ENCODE measurements at places on chromosomes 13 and 19.

DNA sequence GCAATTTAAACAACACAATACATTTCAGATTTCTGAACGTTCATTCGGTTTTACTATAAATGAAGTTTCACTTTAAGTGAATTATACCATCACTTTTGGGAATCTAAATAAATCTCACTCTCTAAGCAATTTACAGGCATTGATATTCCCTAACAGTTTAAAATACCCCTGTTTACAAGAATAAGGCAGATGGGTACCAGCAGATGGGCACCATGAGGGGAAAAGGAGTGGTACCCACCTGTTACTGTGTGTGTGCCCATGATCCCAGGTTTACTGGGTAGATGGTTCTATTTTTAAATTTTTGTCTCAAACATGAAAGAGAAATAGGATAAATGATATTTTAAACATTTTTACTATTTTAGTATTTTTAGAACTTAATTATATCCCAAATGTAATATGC is 212.9 kb downstream of the PCDH9 start:
- no peak for DNase-seq

GRCh38 chr19:51327066-51328001 is 14.6 kb downstream of the VSIG10L start:
- peak; percentile 28 for DNase-seq

DNA sequence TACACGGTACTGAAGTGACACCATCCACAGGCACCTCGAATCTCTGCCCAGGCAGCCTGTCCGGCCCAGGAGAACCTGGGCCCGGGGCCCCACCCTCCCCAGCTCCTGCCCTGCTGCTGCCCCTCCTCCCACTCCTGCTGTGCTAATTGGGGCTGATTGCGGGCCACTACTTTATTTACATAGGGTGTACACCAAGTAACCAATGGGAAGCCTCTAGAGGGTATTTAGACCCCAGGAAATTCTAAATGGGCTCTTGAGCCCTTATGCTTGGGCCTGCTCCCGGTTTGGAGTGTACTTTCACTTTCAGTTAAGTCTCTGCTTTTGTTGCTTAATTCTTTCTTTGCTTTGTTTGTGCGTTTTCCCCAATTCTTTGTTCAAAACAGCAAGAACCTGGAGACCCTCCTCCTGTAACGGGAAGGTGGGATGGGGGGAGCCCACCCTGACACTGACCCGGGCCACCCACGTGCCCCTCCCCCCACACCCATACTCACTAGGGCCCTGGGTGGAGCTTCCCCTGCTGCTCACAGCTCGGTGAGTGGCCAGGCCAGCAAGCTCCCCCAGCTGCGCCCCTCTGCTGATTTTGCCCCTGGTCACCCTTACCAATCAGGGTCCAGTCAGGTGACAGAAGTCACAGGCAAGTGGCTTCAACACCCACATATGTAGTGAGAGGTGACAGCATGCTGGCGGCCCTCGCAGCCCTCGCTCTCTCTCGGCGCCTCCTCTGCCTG is 9.4 kb downstream of the SCGB2B2 start:
- no peak for DNase-seq

DNA sequence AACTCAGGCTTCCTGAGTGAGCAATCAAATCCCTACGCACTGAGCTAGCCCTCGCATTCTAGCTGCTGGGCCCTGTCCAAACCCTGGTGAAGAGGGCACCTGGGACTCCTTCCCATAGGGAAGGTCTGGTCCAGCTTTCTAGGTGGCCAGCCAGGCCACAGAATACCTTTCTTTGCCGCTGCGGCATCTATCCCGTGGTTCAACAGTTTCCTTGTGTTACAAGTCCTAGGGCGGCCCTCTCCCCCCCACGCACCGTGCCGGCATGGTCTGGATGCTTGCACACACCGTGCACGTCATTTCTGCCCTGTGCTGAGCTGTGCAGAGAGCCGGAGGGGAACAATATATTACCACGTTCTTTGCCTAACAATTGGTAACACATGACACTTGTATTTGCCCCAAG is 164.6 kb upstream of the TSHZ3 start:
- no peak for DNase-seq

- DNase-seq = no peak
Measured at GRCh38 chr13:20146381-20146780, 14.5 kb downstream of the GJA3 start.

GRCh38 chr19:51100601-51101000 is 7.6 kb downstream of the CTU1 start:
- DNase-seq = no peak

- no peak for DNase-seq
Measured at GRCh38 chr13:71590654-71591148, 276.3 kb downstream of the DACH1 start.

DNA sequence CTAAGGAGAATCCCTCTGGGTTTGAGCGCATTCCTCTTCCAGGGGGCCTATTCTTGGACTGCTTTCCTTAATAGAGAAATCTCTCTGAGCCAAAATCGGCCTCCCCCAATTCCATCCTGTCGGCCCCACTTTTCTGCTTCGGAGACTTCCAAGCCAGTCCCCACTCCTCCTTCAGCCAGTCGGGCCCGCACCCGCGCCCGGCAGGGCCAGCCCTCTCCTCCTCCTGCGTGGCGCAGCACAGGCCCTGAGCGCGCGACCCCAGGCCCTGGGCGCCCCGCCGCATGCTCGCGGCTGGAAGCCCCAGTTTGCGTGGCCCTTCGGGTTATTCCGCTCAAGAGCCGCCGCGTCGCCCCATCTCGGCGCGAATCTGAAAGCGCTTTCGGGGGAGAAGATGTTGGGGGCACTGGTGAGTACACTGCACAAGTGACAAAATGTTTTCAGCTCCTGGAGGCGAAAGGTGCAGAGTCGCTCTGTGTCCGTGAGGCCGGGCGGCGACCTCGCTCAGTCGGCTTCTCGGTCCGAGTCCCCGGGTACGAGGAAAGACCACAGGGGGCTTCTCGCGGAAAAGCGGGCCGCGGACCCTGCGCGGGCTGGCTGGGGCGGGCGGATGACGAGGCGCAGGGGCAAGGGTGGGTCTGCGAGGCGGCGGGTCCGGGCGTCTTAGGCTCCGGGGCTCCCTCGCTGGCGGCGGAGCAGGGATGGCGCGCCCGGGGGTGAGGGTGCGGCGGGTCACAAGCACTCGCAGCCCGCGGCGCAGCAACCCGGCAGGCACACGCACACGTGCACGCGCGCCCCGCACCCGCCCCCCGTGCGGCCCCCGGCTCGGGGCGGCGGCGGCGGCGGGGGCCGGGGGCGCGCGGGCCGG is at the start of gene IL17D:
Gene IL17D (plus strand): TSS at position 785 of the 865 bp plus-strand sequence. CDS start 303 bp downstream, outside the sequence.
- DNase-seq = peak; percentile 26

GRCh38 chr13:98706446-98707110 is 45.9 kb downstream of the SLC15A1 start:
- DNase-seq = no peak

GRCh38 chr13:28601581-28601980 is 57.3 kb upstream of the POMP start:
- DNase-seq = no peak

DNA sequence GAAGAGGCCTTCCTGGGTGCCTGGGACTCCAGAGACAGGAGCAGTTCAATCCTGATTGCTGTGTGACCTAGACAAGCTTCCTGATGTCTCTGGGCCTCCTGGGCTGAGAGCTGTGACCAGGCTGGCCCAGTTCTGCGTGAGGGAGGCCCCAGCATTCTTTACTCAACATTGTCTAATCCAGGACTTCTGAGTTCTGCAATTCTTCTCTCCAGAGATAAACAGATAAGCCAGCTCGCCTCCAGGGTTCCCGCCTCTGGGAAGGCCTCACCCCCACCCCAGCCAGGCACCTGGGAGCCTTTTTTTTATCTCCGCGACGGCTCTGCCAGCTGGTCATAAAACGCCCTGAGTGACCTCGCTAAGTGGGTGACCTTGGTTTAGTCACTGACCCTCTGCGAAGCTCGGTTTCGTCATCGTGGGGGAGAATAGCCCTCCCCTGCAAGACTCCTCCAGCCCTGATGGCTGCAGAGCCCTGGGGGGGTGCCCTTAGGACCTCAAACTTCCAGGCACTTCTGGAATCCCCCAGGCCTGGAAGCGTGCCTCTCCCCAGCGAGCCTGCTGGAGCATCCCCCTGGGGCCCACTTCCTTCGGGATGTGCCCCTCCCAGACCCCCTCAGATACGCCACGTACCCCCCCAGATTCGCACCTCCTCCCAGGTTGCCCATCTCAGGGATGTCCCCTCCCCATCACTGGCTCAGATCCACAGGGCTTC is 1.9 kb downstream of the SULT2B1 start:
- no peak for DNase-seq

- DNase-seq = no peak
Measured at GRCh38 chr19:46392252-46392801, 21.0 kb downstream of the CCDC8 start.

DNA sequence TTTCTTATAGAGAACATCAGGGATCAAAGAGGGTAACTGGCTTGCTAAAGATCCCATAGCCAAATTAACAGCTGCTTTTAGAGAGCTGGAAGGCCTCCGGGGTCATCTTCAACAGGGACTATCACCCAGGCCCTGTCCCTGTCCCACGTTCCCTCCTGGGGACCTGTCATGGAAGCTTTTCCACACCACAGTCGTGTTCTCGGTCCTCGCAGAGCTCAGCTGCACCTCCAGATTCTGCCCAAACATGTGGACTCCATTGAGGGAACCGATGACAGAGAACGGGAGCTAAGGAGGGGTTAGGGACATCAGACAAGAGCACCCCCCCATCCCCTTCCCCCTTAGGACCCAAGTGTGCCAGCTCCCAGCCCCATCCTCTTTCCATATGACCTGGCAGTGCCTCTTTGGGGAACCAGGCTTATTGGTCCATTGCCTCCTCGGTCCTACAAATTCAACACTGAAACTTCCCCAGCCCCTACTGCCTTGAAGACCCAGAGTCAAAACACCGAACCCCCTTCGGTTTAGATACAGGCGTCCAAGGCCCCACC is 568 bp downstream of the FUZ start:
- DNase-seq = no peak

DNA sequence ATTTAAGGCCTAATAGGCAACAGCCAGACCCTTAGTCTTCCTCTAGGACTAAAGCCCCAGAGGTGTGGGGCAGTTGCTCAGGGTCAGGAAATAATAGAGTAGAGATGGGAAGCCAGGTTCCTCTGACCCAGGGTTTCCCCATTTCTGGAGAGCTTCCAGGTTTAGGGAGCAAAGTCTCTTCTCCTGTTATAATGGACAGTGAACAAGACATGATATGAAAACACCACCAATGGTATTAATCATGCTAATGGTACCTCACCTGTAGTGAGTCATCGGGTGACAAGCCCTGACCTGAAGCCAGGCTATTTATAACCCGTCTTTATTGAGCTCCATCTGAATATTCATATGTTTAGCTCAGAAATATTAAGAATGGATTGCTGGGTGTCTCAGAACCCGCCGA is 24.6 kb downstream of the BICRA start:
- no peak for DNase-seq

GRCh38 chr13:30551189-30551588 is 66.5 kb upstream of the USPL1 start:
- DNase-seq = peak; percentile 44

- DNase-seq = no peak
Measured at GRCh38 chr13:80753866-80754265, 412.9 kb upstream of the SPRY2 start.

- no peak for DNase-seq
Measured at GRCh38 chr13:72638059-72638815, 89.2 kb downstream of the MZT1 start.

DNA sequence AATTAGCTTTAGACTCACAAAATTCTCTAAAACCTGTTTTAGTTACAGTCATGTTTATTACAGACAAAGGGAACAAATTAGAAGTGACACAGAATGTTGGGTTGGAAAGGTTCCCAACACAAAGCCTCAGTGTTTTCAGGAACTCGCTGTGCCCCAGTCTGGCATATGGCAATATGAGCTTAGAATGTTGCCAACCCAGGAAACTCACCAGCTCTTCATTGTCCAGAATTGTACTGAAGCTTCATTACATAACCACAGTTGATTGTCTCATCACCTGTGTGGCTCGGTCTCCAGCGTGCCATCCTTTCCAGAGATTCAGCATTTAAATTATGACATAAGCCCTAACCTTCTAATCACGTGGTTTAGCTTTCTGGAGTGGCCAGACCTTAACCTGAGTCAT is 19.1 kb downstream of the ZNF264 start:
- DNase-seq = no peak

- DNase-seq = no peak
Measured at GRCh38 chr13:53220038-53220437, 191.4 kb downstream of the OLFM4 start.

- DNase-seq = no peak
Measured at GRCh38 chr19:4606921-4607678, 32.2 kb upstream of the TNFAIP8L1 start.

- DNase-seq = peak; percentile 57
Measured at GRCh38 chr19:43765109-43765876, 10.5 kb upstream of the SMG9 start.

- DNase-seq = no peak
Measured at GRCh38 chr19:40571005-40571318, 5.7 kb upstream of the SHKBP1 start.
